Activated CD4-positive, alpha-beta memory T cell treated with anti-CD3 and anti-CD28 coated beads, Interleukin-2, amount 10 ng/mL, durations not matched to agents 7 days and 5 days (primary cell): ENCODE measurements at places on chromosomes 5 and 9.

- no peak for DNase-seq
Observed at GRCh38 chr5:80757290-80757689, 102.5 kb upstream of the DHFR start.

DNA sequence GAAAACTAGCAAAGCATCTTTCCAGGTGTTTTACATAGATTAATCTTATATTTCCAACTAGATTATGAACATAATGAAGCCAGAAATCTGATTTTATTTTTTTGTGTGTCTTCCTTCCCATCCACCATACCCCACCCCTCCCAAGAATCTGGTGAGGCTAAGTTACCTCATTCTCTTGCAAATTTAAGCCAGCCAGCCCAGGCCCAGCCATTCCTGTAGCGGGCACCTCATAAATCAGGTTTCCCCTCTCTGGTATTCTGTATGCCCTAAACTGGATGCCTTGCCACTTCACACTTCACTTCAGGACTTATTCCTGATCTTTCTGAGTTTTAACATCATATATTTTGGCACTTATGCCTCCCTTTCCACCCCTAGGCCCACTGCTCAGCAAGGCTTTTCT lies 21.8 kb downstream of the C9 start:
- no peak for DNase-seq

GRCh38 chr9:69873401-69873950 lies 52.9 kb downstream of the CFAP95 start:
- no peak for DNase-seq

GRCh38 chr5:5658226-5658625 lies 235.7 kb downstream of the ICE1 start:
- DNase-seq = no peak

DNA sequence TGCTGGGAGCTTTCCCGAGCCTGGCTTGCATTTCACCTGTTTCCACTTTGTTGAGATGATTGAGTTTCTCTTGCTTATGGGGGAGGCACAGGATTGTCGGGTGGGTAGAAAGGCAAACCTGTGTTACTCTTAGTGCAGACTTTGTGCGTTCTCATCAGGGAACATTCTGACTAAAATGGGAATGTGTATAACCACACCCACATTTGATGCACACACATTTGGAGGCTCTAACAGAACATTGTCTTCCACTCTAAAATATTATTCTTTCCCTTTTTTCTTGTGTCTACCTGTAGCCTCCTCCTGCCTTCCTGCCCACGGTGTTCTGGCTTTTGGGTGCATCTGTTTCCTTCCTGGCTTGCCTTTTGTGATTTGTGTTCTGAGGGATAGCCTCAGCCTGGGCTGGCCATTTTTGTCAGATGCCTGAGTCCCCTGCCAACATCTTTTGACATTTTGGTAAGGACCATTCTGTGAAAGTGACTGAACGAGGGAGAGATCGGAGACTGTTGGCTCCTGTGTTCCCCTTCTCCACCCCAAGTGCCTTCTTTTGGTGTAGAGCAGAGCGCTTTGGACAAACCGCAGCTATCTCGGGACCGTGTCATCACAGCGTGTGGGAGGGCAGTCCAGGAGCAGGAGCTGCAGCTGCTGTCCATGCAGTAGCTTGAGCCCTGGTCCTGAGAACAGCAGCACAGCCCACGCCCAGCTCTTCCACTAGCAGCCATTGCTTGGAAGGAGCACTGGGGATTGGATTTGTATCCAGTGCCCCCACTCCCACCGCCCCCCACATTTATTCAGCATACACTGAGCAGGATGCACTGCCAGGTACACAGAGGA lies 101.4 kb downstream of the ARHGAP26 start:
- DNase-seq = no peak

GRCh38 chr5:155532621-155533311 lies 519.2 kb downstream of the KIF4B start:
- DNase-seq = no peak

- no peak for DNase-seq
Observed at GRCh38 chr5:159097784-159098602, 1.7 kb downstream of the EBF1 start.

GRCh38 chr5:133244242-133244641 lies 192.4 kb downstream of the HSPA4 start:
- no peak for DNase-seq
